ENCODE measurements at places on chromosomes 13 and 19. TPM values are rescaled to one million over a fixed set of nuclear protein-coding genes. Genes with fewer than 3 reads are reported as not detected.

DNA sequence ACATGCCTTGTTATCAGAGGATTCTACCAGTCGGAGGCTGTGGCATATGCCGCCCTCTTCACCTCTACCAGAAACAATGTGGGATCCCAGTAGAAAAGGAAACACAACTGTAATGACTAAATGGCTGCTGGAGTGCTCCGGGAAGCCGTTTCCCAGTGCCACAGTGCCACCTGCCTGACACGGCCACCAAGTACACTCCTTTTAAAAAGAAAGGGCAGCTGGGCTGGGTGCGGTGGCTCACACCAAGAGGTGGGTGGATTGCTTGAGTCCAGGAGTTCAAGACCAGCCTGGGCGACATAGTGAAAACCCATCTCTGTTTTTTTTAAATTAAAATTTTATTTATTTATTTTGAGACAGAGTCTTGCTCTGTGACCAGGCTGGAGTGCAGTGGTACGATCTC lies 67.3 kb downstream of the TRPM4 start:
- no peak for DNase-seq

- DNase-seq, result no peak
Measured at GRCh38 chr19:46970815-46971214, 48.8 kb upstream of the NPAS1 start.

DNA sequence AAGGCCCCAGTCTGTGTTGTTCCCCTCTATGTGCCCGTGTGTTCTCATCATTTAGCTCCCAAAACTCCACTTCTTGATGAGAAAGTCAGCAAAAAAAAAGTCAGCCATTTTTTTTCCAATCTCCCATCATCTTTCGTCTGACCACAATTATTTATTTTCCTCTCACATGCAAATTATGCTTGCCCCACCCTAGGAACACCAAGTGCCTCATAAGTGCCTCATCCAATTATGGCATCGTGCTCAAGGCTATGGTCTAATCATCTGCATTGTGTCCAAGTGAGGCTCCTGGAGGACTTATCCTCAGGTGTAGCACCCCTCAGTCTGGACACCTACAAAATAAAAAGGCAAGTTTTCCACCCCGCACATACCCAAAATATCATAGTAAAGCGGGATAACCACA lies 20.8 kb upstream of the IPO5 start:
- DNase-seq, result no peak

DNA sequence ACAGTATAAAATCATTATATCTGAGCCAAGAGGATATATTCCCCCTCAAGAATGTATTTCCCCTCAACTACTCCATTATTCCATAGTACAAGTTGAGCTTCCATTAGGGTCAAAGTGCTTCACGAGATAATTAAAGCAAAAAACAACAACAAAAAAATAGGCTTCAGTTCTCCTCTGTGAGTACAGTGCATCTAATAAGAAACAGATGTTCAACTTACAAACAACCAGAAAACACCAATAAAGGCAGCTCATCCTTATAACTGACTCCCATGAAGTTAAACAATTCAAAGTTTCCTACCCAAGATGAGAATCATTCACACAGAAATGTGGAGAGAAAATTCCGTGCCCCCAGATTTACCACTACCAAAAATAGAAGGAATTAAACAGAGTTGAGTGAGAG lies 854.4 kb downstream of the PCDH9 start:
- no peak for DNase-seq

DNA sequence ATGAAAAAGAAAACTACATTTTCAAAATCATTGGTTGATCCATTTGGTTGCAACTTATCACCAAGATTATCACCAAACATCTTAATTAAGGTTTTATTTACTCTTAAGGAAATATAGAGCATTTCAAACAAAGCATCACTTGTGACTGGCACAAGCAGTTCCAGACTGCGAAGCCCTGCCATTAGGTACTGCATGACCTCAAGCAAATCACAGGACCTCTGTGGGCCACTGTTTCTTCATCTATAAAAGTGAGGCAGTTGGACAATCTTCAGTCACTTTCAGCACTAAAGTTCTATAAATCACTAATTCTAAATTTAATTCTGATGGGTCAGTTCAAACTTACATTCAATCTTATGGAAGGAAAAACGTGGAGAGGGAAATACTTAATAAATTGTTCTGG lies 2.0 kb downstream of the ELF1 start:
- DNase-seq, result no peak

- DNase-seq, result no peak
Measured at GRCh38 chr13:72104656-72105180, 237.7 kb upstream of the DACH1 start.

GRCh38 chr13:73714522-73714921 lies 419.7 kb downstream of the KLF12 start:
- DNase-seq, result no peak

- no peak for DNase-seq
Measured at GRCh38 chr19:39197808-39198207, 1.0 kb downstream of the NCCRP1 start.

DNA sequence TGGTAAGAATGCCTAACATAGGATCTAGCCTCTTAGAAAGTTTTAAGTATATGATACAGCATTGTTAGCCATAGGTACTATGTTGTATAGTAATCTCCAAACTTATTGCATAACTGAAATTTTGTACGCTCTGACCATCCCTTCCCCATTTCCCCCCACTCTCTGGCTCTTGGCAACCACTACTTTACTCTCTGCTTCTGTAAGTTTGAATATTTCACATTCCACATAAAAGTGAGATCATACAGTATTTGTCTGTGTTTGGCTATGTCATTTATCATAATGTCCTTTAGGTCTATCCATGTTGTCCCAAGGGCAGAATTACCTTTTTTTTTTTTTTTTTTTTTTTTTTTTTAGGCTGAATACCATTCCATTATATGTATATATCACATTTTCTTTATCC lies 396.9 kb downstream of the DLEU7 start:
- DNase-seq, result no peak

GRCh38 chr13:106533943-106534638 lies 1.4 kb downstream of the EFNB2 start:
- no peak for DNase-seq

ZNF100 gene
- total RNA-seq, result 33.3 TPM

- no peak for DNase-seq
Measured at GRCh38 chr13:84211048-84211447, 328.8 kb upstream of the SLITRK1 start.

CCDC70 gene
- not detected for total RNA-seq
